ENCODE measurements at places on chromosomes 5 and 9. TPM values are rescaled to one million over a fixed set of nuclear protein-coding genes. Genes with fewer than 3 reads are reported as not detected.

- DNase-seq, result no peak
Observed at GRCh38 chr5:149456597-149457392, 77.7 kb upstream of the IL17B start.

The FRMPD1 gene
- total RNA-seq, result not detected

DNA sequence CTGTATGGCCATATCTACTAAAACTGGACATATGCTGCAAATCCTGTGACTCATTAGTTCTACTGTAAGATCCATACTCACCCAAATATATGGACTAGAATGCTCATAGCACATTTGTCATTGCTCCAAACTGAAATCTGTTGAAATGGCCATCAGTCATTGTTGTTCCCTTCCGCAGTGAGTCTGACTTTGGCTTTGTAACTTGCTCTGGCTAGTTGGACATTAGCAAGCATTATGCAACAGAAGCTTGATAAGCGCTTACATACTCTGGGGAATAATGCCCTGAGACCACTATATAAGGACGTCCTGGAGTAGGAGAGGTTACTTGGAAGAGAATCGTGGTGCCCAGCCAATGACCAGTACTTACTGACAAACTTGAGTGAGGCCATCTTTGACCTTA, 9.0 kb downstream of the KIAA1958 start:
- no peak for DNase-seq

DNA sequence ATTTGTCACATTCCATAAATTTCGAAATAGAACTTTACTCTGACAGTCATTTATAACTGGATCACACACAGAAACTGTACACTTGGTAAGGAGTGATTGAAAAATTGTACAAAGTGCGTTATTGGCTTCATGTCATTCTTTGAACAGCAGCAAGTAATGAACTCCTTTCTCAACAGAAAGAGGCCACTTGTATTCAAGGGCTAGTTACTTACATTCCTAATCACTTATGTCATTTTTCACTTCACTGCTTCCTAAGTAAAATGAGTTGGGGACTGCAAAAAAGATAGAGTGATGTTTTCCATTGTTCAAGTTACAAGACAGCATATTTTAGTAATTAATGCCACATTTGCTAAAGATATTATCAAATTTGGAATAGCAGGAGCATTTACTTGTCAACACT, 893.2 kb downstream of the DTWD2 start:
- DNase-seq, result no peak

DNA sequence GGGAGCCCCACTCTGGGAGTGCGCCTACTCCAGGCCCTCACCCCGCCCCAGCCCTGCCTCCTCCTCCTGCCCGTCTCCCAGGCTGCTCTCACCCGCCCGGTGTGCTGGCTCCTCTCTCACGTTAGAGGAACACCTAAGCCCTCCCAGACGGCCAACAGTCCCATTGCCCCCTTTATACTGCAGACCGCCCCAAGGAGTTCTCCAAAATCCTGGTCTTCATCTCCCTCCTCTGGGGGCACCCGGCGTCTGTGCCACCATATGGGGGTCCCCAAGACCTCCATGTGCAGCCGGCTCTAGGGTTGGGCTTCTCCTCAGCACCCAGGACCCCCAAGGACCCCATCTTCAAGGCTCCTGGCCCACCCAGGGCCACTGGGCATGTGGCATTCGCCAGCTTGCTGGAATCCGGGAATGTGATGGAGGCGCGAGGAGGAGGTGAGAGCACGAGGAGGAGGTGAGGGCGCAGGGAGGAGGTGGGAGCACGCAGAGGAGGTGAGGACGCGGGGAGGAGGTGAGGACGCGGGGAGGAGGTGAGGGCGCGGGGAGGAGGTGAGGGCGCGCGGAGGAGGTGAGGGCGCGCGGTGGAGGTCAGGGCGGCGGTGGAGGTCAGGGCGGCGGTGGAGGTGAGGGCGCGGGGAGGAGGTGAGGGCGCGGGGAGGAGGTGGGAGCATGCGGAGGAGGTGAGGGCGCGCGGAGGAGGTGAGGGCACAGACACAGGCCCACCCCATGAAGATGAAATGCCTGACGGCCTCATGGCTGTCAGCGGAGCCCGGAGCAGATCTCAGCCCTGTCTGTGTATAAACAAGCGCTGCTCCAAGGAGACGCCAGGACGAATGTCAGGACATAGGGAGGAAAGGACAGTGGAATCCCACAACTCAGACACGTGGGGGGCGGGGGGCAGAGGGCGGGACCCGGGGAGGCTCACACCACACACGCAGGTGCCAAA, 41.2 kb downstream of the EXD3 start:
- DNase-seq, result no peak

The ATP10B gene
- 0.05 TPM for total RNA-seq

The COL23A1 gene
- 0.17 TPM for total RNA-seq

- no peak for DNase-seq
Observed at GRCh38 chr5:11497651-11498050, 406.6 kb downstream of the CTNND2 start.

DNA sequence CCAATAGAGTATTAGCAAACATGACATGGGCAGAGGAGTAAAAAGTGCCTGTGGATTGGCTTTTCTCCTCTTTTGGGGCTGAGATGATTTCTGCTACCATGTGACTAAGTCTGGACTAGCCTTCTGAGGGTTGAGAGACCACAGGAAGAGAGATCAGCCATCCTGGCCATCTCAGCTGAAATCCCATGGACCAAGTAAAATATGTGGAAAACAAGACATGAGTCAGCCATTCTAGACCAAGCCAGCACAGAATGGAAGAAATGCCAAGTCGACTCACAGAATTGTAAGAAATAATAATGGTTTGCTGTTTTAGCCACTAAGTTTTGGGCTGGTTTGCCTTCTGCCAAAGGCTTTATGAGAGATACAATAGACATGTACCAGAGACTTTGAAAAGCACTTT, 377.8 kb downstream of the CHSY3 start:
- DNase-seq, result no peak

DNA sequence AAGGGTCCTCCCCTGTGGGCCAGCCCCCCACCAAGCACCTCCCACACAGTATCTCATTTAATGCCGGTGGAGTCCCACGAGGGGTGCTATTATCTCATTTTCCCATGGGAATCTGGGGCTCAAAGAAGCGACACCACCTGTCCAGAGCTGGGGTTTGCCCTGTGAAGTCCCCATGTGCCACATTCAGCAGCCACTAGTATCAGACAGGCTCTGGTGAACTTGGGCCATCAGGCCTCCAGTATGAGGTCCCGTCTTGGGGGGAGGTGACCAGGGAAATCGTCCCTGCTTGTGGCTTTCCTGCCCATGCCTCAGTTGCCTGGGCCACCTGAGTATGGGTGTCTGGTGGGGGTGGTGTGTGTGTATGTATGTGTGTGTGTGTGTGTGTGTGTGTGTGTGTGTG, 222.7 kb downstream of the PBX3 start:
- no peak for DNase-seq

- no peak for DNase-seq
Observed at GRCh38 chr9:129368444-129368978, 190.4 kb upstream of the IER5L start.

The OR1J2 gene
- total RNA-seq, result not detected

- peak; percentile 81 for DNase-seq
Observed at GRCh38 chr5:149040421-149040820, 22.4 kb downstream of the SH3TC2 start.

- DNase-seq, result no peak
Observed at GRCh38 chr9:116115761-116116353, 37.7 kb upstream of the PAPPA start.

The OTULINL gene
- 0.56 TPM for total RNA-seq

The MAT2B gene
- total RNA-seq, result 107 TPM

DNA sequence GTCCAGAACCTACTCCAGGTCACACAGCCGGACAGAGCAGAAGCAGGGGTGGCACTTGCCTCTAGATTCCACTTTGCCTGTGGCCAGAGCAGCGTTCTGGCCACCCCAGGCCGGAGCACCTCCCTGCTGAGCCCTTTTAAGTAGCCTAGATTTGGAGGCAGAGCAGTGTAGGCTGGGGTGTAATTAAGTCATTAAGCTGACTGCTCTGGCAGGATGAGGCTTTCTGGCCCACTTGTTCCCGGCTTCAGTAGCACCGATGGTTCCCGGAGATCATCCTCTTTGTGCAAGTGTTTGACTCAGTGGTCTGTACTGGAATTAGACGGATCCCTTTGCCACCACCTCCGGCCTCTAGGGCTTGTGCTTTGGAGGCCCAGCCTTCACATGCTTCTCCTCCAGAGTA, 281.9 kb upstream of the ANKRD55 start:
- DNase-seq, result no peak

The KCNN2 gene
- total RNA-seq, result 1.4 TPM

GRCh38 chr5:139557811-139558210, 3.3 kb upstream of the UBE2D2 start:
- no peak for DNase-seq

GRCh38 chr9:27440888-27441740, 83.0 kb upstream of the IFNK start:
- DNase-seq, result no peak

The BTNL3 gene
- not detected for total RNA-seq

DNA sequence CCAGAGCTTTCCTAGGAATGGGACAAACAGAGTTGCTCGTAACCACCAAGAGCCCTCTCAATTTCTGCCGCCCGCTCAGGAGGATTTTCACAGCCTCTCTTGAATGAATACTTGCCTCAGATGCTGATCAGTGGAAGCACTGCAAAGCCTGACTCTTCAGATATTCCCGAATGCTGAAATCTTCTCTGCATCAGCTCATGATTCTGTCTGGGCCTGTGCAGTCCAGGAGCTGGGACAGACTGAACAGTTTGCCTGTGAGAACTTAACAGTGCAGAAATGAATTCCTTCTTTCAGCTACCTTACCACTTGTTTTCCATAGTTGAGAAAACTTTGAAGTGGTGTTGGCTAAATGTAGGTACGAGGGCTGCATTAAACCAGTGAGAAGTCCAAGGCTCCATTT, 17.1 kb downstream of the ZNF462 start:
- no peak for DNase-seq

GRCh38 chr9:126117631-126118030, 209.0 kb upstream of the MVB12B start:
- DNase-seq, result no peak

DNA sequence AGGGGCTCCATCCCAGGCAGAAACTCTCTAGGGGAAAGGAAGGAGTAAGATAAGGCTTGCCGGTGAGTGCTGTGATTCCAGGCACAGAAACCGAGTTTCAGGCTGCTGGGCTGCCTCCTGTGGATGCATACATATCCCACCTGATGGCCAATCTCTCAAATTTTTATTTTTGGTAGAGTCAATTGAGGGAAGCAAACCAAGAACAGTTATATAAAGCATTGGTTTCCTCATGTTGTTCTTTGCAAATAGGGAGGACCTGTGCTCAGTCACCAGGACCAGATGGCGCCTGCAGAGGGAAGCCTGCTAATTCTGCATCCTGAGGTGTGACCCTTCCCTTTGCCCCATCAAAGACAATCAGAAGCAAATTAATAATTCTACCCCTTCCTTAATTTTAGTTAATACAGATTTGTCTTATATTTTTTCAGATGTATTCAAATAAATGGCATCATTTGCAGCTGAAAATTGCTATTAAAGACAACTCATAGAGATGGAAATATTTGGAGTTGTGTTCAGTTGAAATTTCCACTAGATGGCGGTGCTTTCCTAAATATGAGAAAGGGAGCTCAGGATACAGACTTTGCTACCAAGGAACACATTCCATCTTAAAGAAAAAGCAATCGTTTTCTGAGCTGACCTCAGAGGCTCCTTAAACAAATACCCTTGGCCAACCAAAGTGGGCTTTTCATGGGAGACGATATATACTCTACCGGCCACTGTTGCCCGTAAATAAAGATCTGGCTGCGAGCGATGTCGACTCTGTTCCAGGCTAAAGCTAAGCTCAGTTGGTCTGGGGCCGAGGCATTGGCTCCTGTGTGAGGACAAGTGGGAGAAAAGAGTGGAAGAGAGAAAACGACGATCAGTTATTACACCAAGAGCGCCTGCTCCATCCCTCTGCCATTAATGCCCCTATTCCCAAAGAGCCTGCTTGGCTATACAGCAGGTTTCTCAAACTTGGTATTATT, 225.7 kb upstream of the KLF9 start:
- DNase-seq, result peak; percentile 74

The ZNF354B gene
- total RNA-seq, result 7.4 TPM

GRCh38 chr5:77437194-77437593, 54.9 kb downstream of the WDR41 start:
- DNase-seq, result no peak

GRCh38 chr9:69809304-69809863, 11.2 kb upstream of the CFAP95 start:
- DNase-seq, result peak; percentile 53

- no peak for DNase-seq
Observed at GRCh38 chr5:172906436-172906835, 52.8 kb upstream of the RPL26L1 start.

DNA sequence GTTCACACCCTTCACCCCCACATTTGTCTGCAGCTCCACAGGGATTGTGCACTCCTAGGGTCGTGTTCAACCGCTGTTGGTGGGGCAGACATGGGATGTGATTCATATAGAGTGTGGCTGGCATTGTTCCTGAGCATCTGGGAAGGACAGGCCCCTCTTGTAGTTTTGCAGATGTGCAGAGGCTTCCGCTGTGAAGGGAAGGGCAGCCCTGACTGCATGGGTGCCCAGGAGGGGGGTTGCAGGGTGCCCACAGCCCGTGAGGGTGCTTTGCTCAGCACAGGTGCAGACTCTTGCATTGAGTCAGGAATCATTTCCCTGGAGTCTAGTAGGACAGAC, 30.2 kb upstream of the PITX1 start:
- no peak for DNase-seq

DNA sequence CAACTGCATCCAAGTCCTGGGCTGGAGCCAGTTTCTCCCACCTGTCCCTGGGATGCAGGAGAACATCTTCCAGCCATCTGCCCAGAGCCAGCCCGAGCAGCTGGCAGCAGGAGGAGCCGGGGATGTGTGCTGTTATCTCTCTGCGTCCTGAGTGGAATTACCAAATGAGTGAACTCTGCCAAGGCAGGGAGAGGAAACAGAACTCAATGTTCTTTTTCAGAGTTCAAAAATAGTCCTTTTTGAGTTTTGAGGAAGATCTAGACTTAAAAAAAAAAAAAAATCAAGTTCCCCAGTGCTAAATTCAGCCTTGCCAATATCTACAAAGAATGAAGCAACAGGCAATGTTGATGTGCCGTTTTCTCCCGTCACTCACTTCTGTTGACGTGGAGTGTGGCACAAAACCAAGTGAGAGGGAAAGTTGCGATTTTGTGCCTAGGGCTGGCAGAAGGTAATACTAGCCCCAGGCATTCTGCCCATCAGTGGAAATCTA, 56.2 kb downstream of the TMOD1 start:
- peak; percentile 11 for DNase-seq

DNA sequence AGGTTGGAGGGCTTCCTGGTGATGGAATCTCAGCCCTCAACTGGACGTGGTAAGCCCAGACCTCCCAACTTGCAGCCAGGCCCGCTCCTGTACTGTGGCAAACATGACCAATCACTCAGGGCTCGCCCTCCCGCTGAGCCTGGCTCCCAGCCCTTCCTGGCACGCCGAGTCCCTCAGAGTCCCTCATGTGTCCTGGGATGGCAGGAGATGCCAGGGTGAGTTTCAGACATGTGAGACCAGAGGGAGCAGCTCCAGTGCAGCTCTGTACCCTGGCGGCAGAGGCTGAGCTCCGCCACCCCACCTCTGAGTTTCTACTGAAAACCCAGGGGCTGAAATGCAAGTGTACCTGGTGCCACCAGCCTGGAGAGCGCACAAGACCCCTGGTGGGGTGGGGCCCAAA, 42.0 kb upstream of the RXRA start:
- no peak for DNase-seq
